Inflammatory macrophage treated with lipopolysaccharide for 1 hour (primary cell): ENCODE measurements at places on chromosomes 7 and 10.

DNA sequence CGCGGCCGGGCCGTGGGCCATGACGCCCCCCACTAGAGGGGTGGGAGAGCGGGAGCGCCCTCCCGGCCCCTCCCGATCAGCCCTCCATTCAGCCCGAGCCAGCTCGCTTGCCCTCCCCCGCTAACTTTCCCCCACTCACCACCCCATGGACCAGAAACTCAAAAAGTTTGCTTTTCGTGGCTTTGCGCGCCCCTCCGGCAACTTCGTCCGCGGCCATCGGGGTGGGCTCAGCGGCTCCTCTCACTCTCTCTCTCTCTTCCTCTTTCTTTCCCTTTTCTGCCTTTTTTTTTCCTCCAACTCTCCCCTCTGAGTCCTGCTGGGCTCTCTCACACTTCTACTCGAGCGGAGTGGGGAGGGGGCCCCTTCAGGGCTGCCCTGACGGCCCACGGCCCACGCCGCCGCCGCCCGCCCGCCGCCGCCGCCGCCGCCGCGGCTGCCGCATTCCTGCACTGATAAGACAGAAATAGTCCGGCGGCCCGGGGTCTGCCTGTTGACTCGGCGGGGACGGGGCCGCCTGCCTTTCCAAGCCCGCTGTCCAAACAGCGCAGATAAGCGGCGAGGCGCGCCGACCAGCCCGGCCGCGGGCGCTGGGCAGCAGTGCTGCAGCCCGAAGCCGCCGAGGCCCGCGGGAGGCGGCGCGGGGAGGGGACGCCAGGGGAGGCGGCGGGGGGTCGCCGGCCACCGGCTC is at the start of gene SMARCD3:
Gene SMARCD3, minus strand, starts transcription at position 349 of the 688 bp plus-strand sequence. Its CDS starts 132 bp downstream, at position 217.
- no peak for DNase-seq

GRCh38 chr7:77442636-77443035 is 26.5 kb upstream of the GSAP start:
- no peak for DNase-seq

DNA sequence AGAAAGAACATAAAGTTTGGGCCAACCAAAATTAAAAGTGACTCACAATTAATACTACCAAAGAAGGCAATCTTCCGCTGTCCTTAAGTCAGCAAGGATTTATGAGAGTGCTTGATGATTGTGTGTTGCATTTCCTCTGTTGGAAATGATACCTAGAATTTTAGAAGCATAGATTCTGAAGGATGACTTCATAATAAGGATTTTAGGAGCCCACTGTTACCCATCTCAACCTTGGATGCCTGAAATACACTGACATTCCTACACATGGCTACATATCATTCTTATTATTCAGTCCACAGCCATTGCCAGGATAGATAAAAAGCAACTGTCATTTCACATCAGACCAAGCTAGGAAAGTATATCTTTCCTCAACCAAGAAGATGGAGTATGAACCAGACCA is 823.8 kb downstream of the LRMDA start:
- DNase-seq: no peak

- no peak for DNase-seq
Observed at GRCh38 chr7:71266912-71267311, 135.0 kb downstream of the GALNT17 start.

DNA sequence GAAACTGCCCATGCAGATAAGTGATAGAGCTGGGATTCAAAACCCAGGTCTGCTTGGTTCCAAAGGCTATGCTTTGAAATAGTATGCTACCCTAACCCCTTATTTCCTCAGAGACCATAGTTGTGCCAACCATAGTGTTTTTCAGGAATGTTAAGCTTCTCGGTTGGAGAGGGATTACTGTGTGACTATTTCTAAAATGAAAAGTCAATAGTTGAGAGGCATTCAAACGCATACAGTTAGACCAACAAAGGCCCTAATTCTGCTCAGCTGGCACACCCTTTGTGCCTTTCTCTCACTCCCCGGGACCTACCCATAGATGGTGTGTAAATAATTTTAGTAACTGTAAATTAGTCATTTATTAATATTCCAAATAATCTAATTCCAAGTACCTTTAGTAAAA is 64.6 kb upstream of the RNF148 start:
- no peak for DNase-seq

DNA sequence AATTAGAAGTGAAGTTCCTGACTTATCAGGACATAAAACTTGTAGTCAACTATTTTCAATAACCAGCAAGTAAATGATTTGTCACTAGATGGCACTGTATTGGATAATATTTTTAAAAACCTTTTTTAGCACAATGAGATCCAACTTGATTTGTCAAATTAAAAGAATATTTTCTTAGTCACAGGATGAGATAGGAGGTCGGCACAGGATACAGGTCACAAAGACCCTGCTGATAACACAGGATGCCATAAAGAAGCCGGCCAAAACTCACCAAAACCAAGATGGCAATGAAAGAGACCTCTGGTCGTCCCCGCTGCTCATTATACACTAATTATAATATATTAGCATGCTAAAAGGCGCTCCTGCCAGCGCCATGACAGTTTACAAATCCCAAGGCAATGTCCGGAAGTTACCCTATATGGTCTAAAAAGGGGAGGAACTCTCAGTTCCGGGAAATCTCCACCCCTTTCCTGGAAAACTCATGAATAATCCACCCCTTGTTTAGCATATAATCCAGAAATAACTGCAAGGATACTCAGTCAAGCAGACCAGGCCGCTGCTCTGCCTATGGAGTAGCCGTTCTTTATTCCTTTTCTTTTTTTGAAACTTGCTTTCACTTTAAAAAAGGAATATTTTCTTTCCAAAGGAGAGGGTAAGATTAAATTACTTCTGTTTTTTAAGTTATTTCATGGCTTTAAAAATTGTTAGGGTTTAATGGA is 255.7 kb upstream of the MKLN1 start:
- DNase-seq: peak; percentile 64

GRCh38 chr10:6136215-6137201 is 47.7 kb downstream of the RBM17 start:
- no peak for DNase-seq

- no peak for DNase-seq
Observed at GRCh38 chr7:113921363-113921762, 2.6 kb upstream of the PPP1R3A start.

DNA sequence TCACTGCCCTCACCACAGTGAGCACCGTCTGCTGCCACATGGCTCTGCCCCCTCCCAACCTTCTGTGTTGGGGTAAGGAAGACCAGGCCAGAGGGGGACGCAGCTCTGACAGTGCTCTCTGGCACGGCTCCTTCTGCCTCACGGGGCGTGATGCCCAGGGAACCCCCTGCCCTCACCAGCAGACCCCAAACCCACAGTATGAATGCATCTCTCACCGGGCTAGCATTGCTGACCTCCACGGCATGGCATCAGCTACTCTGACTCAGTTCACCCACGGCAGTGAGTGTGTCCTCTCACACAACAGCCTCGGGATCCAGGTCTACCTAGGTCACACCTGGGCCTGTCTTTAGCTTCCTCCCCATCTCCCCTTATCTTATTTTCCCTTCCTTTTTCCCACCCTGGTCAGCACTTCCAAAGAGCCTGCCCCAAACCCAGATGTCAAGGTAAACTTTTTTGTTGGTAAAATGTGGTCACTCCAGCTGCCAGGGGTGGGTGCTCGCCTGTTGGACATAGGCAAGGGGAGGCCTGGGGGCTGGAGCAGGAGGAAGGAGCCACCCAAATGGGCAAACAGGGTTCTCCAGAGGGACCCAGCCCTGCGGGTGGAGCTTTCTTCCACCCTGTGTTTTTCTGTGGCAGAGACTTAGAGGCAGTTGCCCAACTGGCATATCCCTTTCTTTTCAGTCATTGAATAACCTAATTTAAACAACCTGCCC is 4.4 kb downstream of the CALML3 start:
- DNase-seq: no peak

- peak; percentile 10 for DNase-seq
Observed at GRCh38 chr7:20778063-20778721, 8.5 kb downstream of the SP8 start.
